Posterior cingulate gyrus (tissue), 11 donors: ENCODE measurements at places on chromosomes 5 and 9.

DNA sequence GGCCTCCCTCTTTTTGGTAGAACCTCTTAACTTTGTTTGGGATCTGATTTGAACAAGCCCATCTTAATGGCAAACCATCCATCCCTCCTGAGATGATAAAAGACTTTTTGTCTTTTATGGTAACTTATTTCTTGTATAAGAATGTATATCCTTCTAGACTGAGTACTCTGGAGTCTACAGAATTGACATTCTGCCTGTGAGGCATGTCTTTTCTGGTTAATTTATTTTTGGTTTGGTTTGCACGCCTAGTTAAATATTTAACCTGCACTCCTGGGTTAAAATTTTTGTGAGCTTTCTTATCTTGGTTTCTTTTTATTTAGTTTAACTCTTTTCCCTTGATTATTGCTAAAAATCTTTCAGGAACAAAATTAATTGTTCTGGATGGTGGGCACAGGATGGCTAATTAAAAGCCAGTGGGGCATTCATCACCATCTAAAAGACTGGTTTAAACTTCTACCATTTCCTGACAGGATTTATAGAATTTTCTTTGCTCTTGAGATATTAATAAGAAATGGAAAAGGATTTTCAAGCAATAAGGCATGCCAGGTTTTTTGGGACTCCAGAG is 50.3 kb downstream of the PHAX start:
- DNase-seq, result no peak

DNA sequence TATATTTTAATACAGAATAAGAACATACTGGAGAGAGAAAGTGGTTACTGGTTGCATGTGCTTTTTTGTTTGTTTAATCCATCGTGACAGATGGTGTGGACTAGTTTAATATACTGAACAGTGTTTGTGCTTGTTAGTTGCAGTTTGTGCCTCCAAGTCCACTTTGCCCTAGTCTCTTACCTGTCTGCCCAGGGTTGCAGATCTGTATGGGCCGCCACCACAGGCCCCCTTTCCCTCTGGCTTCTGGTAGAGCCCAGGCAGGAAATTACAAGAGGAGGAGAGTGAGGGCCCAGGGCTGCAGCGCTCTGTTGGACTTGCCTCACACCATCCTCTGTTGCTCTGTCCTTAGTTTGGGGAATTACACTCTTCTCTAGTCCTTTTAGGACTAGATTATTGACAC is 166.4 kb downstream of the KDM4C start:
- DNase-seq, result no peak

- no peak for DNase-seq
Measured at GRCh38 chr9:91902475-91903125, 47.4 kb downstream of the ROR2 start.

DNA sequence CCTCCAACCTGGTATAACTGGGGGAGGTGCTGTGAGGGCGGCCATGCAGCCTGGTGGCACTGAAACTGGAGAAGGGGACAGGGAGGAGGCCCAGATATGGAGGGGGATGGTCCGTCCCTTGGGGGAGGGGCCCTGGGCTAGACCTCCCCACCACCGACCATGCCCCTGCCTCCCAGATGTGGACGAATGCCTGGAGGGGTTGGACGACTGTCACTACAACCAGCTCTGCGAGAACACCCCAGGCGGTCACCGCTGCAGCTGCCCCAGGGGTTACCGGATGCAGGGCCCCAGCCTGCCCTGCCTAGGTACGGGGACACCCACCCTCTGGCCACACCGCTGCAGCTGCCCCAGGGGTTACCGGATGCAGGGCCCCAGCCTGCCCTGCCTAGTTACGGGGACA is 15.4 kb upstream of the ASS1 start:
- no peak for DNase-seq

- DNase-seq, result no peak
Measured at GRCh38 chr5:62937661-62938558, 359.3 kb downstream of the LRRC70 start.

DNA sequence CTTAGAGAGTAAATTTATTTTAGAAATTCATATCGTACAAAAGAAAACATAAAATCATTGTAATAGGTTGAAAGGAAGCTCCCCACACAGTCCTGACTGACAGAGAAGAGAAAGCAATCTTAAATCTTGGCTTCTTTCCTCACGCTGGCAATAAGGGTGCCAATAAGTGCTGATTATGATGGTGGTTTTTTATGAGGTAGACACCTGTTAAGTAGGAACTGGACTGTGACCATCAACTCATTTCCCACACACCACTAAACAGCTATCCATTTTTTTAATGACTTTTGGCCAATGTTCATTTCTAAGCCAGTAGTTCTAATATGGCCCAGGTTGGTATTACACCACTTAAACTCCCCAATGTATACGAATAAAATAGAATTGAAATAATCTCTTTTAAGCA is 893.5 kb upstream of the NUDT12 start:
- no peak for DNase-seq

DNA sequence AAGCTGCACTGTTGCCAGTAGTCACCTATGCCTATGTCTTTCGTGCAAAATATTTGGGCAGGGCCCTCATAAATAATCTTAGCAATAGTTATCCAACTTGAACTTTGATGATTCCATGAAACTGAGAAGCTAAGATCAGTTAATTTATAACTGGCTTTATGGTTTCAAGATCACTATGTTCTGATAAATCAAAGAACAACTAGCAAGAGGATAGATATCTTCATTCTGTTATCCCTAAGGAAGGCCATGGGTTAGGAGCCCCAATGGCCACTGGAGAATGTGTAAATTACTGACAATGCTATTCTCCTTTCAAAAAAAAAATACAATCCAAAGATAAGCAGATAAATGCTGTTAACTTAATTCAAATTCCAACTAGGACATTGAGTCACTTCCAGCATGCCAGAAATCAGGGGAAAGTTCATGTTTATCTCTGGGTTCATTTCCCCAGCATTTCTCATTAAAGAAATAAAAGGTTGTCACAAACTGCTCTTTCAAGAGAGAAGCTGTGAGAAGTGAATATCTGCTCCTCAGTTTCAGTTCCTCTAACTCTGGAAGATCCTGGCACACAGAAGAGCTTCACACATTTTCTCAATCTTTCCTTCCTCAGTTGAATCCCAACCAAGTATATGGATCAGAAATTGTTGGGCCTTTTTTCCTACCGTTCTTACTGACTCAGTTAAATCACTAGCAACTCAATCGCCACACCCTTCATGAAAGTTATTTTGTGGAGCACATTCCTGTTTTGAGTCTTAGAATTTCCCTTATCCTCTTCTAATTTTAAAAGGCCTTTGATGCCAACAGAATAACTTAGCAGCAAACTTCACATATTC is 59.6 kb upstream of the SLC1A1 start:
- DNase-seq, result no peak

DNA sequence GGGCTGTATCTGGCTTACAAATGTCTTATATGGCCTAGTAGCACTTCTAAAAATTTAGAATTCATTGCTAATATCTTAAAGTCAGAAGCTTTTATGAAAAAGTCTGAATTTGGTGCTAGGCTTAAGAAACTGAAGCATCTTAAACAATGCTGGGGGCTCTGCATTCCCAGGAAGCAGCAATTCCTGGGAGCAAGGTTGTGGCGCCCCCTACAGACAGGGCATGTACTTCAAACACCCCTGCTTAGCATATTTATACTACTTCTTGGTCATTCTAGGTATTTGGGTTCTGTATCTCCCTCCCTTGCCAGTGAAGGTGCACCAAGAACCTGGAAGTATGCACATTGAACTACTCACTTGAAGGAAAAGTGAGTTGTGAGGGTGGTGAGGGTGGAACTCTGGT is 64.6 kb upstream of the GRIA1 start:
- no peak for DNase-seq

GRCh38 chr5:146589028-146589345 is 73.0 kb upstream of the GPR151 start:
- peak; percentile 80 for DNase-seq

- DNase-seq, result no peak
Measured at GRCh38 chr5:82365744-82366228, 87.6 kb upstream of the RPS23 start.

DNA sequence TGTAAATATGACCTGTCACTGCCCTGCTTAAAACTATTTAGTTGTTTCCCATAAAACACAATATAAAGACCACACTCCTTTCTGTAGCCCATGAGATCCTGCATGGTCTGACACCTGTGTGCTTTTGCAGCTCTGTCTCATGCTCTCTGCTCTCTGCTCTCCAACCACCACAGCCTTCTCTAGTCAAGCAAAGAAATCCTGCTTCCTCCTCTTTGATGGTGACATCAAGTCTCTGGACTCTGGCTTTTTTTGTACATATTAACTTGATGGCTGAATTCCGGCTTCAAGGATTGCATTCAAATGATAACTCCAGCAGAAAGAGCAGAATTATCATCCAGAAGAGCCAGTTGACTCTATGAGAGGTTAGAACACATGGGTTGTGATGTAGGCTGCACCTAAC is 58.2 kb downstream of the CHSY3 start:
- DNase-seq, result no peak

- no peak for DNase-seq
Measured at GRCh38 chr5:22678886-22679285, 174.3 kb downstream of the CDH12 start.

GRCh38 chr9:134626571-134627416 is 14.8 kb upstream of the COL5A1 start:
- peak; percentile 5 for DNase-seq

- no peak for DNase-seq
Measured at GRCh38 chr9:6896562-6896961, 138.8 kb downstream of the KDM4C start.

GRCh38 chr9:124980431-124980830 is 39.5 kb upstream of the GOLGA1 start:
- no peak for DNase-seq

GRCh38 chr5:173316339-173317020 is 11.7 kb downstream of the STC2 start:
- DNase-seq, result no peak

- no peak for DNase-seq
Measured at GRCh38 chr5:137320056-137321045, 178.8 kb downstream of the SPOCK1 start.

DNA sequence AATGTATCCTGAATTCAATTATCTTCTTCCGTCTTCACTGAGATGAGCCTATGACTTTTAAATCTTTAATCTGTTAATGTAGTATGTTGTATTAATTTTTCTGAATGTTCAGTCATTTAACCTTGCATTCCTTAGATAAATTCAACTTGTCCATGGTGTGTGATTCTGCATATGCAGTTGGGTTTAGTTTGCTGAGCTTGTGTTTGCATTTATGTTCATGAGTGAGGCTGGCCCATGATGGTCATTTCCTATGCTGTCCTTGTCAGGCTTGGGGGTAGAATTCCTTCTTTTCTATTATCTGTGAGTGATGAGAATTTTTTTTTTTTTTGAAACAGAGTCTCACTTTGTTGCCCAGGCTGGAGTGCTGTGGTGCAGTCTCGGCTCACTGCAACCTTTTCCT is 131.8 kb upstream of the COL5A1 start:
- no peak for DNase-seq

DNA sequence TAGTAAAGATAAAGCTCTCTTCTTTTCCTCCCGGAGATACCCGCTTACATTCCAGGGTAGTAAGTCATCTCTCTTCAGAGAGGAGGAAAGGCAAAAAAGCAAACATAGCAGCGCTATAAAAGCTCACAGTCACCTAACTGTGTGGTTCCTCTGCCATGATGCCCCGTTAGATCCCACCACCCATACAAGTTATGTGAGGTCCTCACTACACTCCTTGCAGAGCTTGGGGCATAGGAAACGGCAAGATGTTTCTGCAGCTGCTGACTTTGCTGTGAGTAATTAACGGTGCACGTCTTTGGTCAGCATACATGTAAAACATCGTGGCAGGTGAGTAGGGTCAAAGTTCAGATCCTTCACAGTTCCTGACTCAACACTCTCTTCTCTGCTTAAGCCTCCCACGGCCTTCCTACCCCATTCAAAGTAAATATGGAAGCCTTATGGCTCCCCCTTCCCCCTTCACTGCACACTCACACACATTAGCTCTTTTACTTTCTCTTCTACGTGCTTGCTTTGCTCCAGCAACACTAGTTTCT is 218.9 kb downstream of the DIRAS2 start:
- no peak for DNase-seq

DNA sequence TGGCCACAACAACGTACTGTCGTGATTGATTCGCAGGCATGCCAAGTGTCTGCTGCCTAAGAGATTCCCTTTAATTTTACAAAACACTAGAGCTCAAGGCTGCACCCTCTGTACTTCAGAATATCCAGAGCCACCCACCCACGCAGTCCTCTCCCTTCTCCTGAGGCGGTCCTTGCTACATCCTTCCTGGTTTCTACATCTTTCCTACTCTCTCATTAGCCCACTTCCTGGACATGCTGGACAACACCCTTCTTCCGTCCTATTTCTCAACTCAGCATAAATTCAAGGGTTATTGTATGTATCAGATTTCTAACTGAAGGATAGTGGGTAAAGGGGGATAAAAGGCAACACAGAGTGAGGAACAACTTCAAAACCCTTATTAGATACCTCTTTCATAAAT is 148.4 kb upstream of the MAP3K1 start:
- no peak for DNase-seq

DNA sequence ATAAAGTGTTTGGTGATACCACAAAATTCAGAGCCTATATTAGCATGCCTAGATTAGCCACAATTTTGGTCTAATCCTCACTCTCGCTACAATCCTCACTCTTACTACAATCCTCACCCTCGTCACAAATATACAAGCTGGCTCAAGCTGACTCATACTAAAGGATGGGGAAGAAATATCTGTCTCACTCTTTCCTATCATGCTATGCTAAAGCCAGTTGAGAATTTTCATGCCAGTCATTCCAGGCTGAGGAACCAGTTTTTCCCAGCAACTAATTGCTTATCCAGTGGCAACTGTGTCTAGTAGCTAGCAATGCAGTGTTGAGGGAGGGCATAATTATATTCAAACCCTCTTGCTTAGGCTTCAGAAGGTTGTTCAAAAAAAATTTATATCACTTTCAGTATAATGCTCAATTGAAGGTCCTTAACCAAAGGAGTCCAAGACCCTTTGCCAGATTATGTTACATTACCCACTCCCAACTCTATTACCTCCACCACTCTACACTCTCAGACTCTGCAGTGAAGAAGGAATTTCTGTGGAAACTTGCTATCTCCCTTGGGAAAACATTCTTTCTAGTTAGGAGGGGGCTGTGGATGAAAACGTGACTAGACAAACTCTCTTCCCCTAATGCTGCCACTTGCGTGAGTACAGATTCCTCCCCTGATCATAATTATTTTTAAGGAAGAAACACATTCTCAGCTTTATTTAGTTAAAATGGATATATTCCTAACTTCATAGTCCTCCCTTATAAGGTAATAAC is 810.3 kb upstream of the ACO1 start:
- DNase-seq, result no peak

- DNase-seq, result no peak
Measured at GRCh38 chr5:152140347-152140746, 215.7 kb upstream of the GLRA1 start.

DNA sequence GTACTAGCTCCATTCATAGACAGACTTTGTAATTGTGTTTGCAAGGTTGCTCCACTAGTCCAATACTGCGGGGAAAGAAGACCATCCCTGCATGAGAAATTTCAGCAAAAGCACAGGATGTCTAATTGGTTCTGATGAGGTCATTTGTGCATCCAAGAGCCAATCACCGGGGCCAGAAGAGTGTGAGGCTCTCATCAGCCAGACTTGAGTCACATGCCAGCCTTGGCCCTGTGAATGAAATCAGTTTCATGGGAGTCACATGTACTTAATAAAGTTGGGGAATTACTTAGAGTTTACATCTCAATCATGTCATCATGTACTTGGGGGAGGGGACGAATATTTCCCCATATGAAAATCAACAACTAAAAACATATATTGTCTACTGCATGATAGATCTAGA is 1236.0 kb downstream of the MAT2B start:
- DNase-seq, result no peak
